ENCODE measurements at places on chromosomes 1 and 21.

DNA sequence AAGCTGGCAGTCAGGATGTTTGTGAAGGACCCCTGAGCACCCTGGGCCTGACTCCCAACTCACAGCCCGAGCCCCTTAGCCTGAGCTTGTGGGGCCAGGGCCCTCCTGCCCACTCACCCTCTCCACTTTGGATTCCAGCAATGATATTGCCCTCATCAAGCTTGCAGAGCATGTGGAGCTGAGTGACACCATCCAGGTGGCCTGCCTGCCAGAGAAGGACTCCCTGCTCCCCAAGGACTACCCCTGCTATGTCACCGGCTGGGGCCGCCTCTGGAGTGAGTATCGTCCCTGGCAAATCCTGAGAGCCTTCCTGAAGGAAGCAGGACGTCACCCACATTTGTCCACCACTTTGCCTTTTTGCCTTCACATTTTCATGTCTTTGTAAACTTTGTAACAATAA is 5.0 kb downstream of the CTRC start:
- DNase-seq = no peak

DNA sequence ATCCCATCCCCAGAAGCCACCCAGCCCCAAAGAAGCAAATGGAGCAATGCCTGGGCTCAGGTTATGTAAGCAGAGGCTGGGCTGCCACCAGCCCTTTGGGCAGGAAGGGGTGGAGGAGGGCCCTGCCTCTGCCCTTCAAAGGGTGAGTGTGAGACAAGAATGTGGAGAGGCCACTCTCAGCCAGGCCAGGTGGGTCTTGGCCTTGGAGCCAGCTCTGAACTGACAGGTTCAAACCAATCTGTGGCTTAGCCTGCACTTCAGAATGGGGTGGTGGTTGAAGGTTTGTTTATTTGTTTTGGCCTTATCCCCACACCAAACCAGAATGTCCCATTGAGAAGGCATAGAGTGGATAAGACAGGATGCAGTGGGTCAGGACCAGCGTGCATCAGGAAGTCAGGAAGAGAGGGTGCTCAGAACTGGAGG is 29.8 kb downstream of the C1orf116 start:
- no peak for DNase-seq

DNA sequence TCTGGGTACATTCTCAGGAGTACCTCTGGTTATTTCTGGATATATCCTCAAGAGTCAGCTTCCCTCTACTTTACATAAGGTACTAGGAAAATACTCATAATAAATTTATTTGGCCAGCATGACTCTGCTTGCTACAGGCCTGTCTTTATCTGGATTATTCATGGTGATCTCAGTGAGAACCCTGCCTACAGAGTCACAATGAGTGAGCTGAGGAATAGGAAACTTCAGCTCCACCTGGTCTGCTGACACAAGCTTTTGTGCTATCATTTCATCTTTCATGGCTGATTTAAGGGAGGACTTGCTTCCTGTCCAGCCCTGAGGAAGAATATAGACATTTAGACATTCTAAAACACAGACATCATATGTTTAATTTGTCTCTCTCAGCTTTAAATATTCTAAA is 19.5 kb upstream of the SUCO start:
- no peak for DNase-seq

DNA sequence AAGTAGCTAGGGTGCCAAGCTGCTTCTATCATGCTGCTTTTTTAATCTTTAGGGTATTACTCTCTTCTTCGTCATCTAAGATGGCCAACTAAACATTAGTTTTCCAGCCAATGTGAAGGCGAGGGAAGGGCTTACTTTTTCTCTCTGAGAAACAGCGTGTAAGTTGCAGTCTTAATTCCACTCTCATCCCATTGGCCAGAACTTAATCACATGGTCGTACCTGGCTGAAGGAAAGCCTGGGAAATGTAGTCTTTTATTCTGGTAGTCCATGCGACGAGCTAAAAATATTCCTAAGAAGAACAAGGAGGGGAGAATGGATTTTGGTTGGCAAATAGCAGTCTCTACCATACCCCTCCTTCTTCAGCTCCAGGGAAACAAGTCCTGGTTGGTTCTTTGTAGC is 21.5 kb downstream of the DNAJC6 start:
- no peak for DNase-seq
